GOT3 (cell line): ENCODE measurements at places on chromosomes 12 and 14.
A peak's percentile ranks its signal among the peaks of the same experiment; 100 is the strongest.

- DNase-seq, result no peak
Observed at GRCh38 chr12:25701290-25701689, 148.2 kb upstream of the LMNTD1 start.

GRCh38 chr12:14999695-15000365 lies 27.0 kb downstream of the PDE6H start:
- DNase-seq, result no peak

GRCh38 chr12:29756741-29757390 lies 26.9 kb downstream of the TMTC1 start:
- no peak for DNase-seq

GRCh38 chr14:34328178-34328577 lies 133.9 kb downstream of the SPTSSA start:
- no peak for DNase-seq

- DNase-seq, result no peak
Observed at GRCh38 chr14:74014299-74014698, 4.8 kb downstream of the ENTPD5 start.

GRCh38 chr14:104224131-104224505 lies 85.7 kb downstream of the KIF26A start:
- no peak for DNase-seq

GRCh38 chr14:91233936-91234790 lies 10.3 kb downstream of the GPR68 start:
- no peak for DNase-seq

DNA sequence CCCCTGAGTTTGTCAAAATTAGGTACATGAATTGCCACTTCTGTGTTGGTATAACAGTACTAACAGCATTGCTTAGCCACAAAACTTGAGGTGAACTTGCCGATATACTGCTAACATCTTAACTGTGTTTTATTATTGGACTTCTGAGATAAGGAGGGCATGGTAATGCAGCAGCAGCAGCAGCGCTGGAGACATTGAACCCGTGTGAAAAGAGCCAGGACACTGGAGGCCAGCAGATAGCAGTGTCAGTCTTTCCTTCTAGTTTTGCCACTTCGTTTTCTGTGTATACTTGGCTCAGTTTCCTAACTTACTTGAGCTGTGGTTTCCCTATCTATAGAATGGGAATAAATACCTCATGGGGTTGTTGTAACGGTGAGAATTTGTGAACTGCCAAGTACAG lies 82.7 kb downstream of the KTN1 start:
- no peak for DNase-seq

- peak; percentile 31 for DNase-seq
Observed at GRCh38 chr14:104973385-104974145, 4.6 kb downstream of the AHNAK2 start.

DNA sequence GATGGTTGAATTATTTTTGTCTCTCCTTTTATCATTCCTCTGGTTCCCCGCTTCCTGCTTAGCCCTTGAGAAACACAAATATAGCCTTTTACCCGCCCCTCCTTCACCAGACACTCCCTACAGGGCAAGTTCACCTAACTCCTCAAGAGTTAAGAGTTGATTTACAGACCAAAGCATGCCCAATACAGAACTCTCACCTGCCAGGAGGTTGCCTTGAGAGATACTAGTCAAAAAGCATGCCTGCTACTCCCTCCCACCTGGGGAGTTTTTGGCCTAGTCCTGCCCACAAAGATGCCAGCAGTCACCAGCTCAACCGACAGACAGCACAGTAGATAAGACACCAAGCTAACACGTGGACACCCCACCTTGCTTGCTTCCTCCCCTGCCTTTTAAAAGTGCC lies 11.2 kb downstream of the LGMN start:
- DNase-seq, result no peak

DNA sequence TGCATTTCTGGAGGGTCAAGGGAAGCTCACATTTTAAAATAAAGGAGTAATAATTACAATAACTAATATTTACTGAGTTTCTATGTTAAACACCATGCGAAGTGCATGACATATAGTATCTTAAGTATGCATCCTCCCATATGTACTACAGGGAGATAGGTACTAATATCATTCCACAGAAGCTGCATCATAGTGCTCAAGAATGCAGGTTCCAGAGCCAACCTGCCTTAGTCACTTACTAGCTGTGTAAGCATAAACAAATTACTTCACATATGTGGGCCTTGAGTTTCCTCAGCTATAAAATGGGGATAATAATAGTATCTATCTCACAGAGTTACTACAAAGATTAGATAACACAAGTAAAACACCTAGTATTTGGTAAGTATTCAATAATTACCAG lies 18.3 kb downstream of the ARMH4 start:
- no peak for DNase-seq

- DNase-seq, result no peak
Observed at GRCh38 chr14:52077256-52077979, 8.6 kb upstream of the NID2 start.

DNA sequence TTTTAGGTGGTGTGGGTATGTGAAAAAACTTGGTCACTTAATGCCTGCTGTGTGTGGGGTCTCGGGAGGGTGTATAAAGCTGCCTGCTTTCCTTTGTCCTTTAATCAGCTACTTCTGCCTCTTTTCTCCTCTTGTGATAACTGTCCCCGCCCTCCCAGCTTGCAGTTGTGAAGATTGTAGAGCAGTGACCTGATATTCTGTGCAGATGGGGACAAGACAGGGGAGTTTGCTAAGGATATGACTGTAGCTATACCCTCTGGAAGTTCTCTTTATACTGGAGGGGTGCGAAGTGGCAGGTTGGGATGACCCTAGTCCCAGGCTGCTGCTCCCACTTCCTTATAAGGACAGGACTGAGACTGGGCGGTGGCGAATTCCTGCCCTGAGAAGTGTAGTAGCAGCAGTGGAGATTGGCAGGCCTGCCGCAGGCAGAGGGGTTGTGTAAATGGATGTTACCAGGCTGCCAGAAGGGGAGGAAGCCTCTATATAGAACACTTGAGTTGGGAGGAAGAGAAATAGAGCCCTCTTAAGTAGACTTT lies 835 bp downstream of the MYL6 start:
- DNase-seq, result no peak

DNA sequence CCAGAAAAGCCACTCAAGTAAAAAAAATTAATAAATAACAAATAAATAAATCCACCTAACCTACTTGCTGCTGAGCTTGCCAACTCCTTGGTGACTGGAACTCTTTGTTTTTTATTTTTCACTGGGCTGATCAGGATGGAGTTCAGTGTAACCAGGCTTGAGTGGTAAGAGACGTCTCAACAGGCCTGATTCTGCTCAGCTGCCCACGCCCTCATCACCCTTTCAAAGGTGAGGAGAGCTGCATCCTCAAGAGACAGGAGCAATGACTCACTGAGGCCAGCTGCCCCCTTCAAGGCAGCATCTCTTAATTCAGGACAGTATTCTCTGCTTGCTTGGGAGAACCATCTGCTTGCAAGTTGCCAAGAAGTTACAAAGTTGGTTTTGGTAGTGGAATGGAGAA lies 111.9 kb upstream of the CPM start:
- no peak for DNase-seq

DNA sequence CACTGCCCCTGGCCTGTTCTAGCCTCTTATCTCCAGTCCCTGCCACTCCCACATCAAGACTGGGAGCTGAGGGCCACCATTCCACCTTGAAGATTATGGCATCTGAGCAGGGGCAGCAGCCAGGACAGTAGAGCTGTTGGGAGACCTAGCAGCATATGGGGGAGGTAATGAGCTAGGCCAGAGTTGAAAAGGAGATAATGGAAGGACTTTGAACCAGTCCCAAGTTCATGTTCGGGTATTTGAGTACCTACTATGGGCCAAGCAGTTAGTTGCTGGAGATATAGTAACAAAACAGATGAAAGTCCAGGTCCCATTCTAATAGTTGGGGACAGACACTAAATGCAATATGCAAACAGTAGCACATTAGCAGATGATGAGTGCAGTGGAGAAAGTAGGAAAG lies 151.5 kb downstream of the PLXNC1 start:
- DNase-seq, result no peak

GRCh38 chr14:31842899-31843298 lies 234.2 kb upstream of the ARHGAP5 start:
- DNase-seq, result no peak
